Activated naive CD8-positive, alpha-beta T cell treated with anti-CD3 and anti-CD28 coated beads, Interleukin-2, amount 50 U/mL, for 16 hours (primary cell): ENCODE measurements at places on chromosomes 7 and 10.

- no peak for DNase-seq
Measured at GRCh38 chr7:30479202-30480120, 877 bp upstream of the NOD1 start.

DNA sequence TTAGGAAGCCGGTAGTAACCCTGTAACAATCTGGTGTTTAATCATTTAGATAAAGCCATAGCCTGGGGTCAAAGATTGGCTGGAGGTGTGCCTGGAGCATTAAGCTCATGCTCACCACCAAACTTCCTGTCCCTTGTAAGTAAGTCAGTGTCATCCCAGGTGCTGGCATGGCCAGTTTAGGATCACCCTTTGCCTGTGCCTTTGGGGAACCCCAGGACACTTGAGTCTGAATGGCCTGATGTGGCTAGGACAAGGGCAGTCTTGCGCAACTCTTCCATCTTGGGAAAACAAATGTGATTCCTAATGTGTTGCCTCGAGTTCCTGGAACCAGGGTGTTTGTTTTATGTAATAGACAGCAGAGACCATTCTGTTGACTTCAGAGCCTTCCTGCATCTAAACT, 154.8 kb downstream of the GRK5 start:
- no peak for DNase-seq

DNA sequence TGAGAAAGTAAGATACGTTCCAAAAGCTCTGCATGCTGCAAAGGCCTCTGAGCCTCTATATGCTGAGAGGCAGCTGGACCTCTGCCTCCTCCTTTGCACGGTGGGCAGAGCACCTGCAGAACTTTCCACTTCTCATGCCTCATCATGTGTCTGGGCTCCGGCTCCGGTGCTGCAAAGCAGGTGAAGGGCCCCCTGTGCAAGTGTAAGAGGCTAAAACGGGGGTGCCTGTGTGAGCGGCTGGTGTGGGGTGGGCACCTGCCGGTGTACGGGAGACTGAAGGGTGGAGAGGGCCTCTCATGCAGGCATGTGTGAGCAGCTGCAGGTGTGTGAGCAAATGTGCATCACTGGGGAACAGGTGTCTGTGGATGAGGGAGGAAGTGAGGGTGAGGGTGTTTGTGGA, 121.0 kb downstream of the KCNMA1 start:
- DNase-seq: no peak

DNA sequence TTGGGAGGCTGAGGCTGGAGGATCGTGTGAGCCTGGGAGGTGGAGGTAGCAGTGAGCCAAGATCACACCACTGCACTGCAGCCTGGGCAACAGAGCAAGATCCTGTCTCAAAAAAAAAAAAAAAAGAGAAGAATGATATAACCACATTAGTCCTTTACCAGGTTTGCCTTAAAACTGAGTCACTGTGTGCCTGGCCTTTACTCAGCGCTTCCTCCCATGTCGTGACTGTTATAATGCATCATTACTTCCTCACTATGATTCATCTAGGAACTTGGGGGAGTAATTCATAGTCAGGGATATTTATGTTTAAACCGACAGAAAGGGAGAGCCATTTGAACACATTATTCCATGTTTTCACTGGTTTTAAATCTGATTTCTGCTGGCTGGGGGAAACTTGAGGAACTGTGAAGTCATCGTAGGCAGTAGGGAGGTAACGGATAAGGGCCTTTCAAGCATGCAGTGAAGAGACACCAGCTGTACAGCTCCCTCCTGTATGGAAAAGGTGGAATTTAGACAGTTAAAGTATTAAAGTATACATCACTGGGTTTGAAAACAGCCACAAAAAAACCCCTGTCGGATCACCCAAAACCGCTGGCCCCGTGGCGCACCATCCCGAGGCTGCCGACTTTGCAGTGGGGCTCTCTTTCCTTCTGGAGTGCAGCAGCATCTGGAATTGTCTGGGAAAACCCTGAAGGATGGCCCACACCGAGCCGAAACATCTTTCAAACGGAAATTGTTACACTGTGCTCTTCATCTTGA, 119.8 kb downstream of the NKX6-2 start:
- DNase-seq: no peak

- DNase-seq: no peak
Measured at GRCh38 chr10:79266543-79267312, 80.5 kb upstream of the PPIF start.

DNA sequence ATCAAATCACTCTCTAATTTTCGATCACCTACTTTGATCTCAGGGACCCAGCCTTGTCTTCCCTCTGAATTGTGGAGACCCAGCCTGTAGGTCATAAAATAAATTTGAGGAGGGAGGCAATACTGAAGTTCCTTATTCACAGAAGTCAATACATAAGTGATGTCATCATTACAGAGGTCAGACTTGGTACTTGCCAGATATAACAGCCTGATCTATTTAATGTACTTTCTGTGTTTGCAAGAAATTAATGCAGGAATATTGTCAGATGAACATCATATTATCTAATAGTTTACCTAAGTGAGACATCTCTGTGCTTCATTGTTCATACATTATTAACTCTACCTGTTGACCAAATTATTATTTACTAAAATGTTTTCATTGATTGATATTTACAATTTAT, 105.6 kb downstream of the GPAM start:
- DNase-seq: no peak

DNA sequence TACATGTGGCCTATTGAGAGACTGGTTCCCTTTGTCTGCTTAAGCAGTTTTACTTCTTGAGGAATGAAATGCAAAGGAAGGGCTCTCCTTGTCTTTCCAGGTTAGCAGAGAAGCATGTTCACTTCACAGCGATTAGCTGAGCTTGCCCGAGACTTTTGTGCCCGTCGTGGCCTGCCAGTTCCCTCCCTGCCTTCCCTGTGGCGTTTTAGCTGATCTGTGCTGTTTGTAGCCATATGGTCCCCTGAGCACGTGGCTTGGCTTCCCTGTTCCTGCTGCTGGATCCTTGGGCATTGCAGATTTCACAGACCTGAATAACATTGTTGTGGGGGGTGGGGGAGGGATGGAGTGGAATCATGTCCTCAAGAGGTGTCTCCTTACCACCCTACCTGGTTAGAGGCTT, 61.8 kb downstream of the SND1 start:
- no peak for DNase-seq

DNA sequence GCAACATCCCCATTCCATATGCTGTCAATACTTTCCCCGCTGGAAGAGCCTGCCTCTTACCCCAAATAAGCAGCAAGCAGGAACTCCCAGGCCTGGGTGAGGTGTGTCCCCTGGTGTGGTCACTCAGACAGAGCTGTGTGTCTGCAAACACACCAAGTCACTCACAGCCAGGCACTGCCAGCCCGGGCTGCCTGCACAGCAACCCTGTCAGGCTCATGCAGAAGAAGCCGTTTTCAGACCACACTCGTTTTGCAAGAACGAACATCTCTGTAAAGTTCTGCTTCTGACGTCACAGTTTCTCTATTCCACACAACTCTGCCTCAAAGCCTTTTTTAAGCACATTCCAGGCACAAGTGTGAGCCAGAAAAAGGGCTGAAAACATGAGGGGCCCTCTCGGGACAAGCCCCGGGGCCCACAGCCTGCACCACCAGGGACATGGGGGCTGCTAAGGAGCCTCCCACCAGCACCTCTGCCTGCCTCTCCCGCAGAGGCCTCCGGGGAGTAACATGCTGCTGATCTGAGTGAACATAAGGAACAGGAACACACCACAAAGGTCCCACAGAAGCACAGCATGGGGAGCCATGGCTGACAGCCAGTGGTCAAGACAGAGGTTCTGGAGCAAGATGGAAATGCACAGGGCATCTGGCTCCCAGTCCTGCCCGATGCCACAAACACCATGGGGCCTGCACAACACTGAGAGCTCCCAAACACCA, 11.4 kb downstream of the PTPRN2 start:
- no peak for DNase-seq

- no peak for DNase-seq
Measured at GRCh38 chr7:28957064-28957750, 923 bp downstream of the TRIL start.

DNA sequence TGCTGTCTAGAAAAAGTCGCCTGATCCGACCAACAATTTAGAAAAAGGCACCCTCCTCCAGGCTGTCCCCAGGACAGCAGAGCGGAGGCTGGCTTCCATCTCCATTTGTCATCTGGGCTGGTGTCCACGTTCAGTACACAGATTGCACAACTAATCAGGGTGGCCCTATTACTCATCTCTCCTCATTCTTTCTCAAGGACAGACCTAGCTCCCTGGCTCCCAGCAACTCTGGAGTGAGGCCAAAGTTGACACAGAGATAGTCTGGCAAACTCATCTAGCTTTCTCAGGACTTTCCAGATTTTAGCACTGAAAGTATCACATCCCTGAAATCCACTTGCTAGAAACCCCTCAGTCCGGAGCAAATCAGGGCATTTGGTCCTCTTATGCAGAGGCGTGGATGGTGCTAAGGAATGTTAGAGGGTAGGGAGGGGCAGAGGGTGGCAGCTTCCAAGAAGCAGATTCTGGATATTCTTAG, 75.1 kb downstream of the DNAH11 start:
- DNase-seq: no peak

DNA sequence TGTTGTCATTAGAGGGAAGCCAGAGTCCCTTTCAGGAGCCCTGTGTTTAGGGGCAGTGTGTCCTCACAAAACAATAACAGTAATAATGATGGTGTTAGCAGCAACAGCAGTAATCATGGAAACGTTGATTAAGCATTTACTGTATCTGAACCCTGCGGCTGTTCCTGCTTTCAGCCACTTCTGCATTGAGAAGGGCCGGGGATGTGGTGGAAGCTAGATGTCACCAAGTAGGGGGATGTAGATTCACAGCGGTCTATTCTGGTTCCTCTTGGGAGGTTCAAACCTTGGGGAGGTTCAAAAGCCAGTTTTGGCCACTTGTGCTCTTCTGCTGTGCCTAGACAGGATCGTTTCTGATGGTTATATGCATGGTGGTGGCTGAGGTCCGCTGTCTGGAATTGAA, 44.8 kb downstream of the PRPF18 start:
- no peak for DNase-seq

DNA sequence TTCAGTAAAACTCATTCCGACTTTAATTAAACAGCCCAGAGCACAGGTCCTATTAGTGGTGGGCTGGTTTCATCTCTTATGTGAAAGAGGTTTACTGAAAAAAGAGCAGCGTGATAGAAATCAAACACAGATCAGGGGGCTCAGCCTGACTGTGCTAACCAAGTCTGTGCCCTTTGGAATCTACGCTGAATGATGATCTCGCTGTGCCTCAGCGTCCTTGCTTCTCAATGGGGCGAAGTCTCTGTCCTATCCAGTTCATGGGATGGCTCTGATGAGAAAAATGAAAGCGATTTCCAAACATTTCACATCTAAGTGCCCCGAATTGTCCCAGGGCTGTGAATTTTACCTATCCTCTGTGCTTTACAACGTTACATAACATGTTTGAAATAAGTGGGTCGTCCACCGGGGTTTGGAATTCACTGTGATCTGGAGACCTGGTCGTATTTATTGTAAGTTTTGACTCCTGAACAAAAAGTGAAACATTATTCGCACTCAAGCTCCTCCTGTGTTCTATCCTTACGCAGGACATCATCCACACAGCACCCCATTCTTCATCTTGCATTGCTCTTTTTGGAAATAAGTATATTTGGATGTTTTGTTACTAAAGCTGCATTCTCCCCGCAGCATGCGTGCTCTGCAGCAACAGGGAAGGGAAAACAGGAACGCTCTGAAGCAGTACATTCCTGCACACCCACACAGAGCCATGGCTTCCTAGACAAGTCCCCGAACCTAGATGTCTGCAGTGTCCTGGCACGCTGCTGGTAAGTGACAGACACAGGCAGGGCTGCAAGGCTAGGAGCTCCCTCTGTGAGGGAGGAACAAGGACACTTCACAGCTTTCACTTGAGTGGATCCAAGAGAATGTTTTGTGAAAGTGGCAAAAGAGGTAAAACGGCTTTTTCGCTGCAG, 83.5 kb downstream of the SLC37A3 start:
- DNase-seq: no peak

DNA sequence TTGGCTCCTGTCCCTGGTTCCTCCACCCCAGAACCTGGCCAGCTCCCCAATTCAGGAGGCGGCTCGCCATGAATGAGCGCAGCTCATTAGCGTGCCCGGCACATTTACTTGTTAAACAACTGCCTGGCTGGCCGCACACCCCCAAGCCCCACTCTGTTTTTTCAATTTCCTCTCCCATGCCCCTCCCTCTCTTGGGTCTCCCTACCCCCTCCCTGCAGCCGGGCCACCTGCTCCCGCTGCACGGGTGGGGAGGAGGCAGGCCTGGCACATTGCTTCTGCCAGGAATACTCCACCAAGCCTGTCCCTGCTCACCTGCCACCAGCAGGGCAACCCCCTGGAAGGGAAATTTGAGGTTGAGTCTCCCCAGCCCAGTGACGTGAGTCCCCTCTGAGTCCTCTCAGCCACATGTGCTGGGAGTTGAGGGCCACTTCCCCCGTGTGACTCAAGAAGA, 2.5 kb upstream of the SLIT1 start:
- DNase-seq: no peak

- DNase-seq: no peak
Measured at GRCh38 chr10:68598978-68599770, 39.0 kb downstream of the TET1 start.

- DNase-seq: no peak
Measured at GRCh38 chr7:1348096-1348822, 111.0 kb downstream of the MICALL2 start.

- no peak for DNase-seq
Measured at GRCh38 chr7:36763132-36763816, 39.0 kb upstream of the AOAH start.
